ENCODE measurements at places on chromosomes 3 and 15.

DNA sequence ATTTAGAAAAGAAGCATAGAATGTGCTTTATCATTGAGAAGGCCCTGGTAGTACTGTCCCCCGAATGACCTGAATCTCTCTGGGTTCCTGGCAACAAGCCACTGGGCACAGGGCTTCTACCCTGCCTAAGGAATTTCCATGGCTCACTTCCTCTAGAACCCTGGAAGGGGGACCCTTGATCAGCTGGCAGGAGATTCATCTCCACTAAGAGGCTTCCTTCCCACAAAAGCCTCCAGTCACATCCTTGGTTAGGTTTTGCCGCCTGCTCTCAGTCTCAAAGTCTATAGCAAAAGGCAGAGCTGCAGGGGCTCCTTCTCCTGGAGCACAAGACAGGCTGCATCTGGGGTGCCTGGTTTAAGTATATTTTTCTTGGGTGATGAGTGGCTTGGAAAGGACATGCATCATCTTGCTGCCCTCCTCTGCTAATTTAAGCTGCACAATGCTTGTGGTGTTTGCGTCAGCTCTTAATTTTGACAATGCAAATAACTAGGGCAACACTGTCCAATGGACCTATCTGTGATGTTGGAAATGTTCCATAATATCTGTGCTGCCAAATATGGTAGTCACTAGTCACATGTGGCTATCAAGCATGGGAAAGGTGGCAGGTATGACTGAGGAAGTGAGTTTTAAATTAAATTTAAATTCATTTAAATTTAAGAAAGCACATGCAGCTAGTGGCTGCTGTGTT lies 33.4 kb upstream of the RARRES1 start:
- no peak for DNase-seq

DNA sequence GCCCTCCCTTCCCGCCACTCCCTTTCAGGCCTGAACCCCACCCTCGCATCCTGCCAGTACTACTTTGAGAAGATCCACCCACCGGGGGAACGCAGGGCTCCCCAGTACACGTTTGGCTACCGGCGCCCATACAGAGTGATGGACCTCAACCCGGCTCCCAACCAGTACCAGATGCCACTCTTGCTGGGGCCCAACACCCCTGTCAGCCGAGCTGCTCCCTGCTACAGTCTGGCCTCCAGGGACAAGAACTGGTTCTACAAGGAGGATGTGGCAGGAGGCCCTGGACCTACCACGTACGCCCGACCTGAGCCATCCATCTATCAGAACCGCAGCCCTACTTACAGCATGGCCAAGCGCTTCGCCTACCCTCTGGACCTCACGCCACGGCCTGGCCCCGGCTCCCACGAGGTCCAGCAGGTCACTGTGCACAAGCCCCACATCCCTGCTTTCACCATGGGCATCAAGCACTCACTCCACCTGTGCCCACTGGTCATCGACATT lies 14.4 kb upstream of the CSPG4 start:
- no peak for DNase-seq

DNA sequence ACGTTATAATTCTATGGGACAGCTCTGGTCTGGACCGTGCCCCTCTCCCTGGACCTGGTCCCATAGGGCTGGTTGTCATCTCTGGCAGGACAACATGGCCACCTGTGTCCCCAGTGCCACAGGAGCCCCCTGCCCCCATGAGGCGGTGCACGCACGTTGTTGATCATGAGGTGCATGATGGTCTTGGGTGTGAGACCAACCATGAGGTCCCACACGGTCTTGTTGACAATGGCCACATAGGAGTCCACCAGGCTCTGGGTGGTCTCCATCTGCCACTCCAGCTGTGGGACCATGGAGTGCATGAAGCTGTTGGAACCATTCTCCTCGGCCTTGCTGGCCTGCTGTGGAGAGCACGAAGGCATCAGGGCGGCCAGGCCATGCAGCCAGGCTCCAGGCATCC lies 19.7 kb downstream of the GOLGA6D start:
- DNase-seq, result no peak

- no peak for DNase-seq
These were observed 34.9 kb downstream of the FLNB start for GRCh38 chr3:58042947-58043707.
